Sigmoid colon (tissue), 7 donors: ENCODE measurements at places on chromosomes 4 and X.

DNA sequence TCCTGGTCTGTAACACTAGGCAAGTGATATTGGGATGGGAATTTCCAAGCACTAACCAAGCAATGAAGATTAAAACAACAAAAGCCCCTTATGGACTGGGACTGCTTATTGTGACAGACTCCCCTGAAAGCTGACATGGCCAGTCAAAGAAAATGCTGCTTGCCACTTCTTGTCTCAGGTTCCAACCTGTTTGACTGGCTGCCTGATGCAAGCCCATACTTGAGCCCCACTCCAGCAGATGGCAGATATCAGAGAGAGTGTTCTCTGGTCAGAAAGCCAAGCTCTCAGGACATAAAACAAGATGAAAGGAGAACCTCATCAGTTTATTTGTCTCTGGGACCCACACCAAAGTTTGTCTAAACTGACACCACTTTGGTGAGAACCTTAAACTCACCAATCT lies 15.5 kb upstream of the IGBP1 start:
- DNase-seq = no peak

- no peak for DNase-seq
Observed at GRCh38 chr4:40058121-40058520, 1.5 kb downstream of the N4BP2 start.

DNA sequence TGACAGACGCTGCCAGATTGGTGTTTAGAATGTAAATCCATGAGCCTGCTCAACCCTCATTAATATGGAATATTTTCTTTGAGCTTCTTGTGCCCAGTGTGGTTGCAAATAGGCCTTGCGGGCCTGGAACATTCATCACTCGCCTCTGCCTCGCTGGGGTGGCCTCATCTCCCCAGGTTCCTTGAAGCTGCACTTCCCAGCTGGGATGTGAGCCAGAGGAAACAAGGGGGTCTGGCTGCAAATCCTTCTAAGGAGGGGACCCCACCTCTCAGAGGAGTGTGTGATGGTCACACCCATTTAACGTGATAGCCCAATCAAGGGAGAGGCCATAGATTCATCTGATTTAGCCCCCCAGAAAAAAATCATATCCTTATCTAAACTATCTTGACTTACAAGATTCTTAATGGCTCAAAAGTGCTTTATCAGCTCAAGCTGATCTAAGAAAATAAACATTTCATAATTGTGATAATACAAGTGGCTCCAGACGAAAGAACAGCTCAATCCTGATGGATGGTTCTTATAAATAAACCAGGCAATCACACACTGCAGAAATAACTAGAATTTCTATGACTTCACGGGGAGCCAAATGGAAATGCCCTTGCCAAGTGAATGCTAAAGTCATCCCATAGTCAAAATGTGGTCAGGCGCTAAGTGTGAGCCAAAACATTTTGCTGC lies 189.9 kb downstream of the PTTG2 start:
- no peak for DNase-seq

GRCh38 chr4:47553329-47554125 lies 68.5 kb downstream of the ATP10D start:
- DNase-seq = no peak

DNA sequence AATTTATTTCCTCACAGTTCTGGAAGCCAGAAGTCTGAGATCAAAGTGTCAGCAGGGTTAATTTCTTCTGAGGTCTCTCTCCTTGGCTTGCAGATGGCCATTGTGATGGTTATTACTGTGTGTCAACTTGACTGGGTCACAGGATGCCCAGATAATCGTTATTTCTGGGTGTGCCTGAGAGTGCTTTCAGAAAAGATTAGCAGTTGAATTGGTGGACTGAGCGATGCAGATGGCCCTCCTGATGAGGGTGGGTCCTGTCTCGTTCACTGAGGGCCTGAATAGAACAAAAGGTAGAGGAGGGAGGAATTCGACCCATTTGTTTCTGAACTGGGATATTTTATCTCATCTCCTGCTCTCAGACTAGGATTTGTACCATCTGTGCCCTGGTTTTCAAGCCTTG lies 15.7 kb downstream of the SMIM43 start:
- DNase-seq = no peak
